ENCODE measurements at places on chromosomes 3 and 15.

GRCh38 chr15:76939715-76940114 is 8.2 kb downstream of the RCN2 start:
- no peak for DNase-seq

GRCh38 chr3:179446501-179446900 is 4.8 kb downstream of the GNB4 start:
- no peak for DNase-seq

DNA sequence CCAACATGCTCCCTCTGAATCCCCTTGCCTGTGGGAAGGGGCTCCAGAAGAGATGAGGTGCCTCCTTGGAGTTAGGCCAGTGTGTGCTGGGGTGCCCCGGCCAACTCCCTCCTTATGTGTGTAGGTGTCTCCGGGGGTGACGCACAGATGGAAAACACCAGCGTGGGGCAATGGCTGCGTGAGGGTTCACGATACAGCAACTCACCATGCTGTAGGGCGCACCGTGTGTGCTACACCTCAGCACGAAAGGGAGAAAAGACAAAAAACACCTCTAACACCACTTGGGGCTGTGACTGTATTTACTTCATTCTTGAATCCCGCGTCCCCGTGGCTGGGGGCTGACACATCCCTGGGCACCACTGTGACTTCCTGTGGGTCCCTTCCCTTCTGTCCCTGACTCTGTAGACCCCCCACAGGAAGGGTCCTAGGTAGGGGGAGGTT is 1.6 kb upstream of the CALML4 start:
- no peak for DNase-seq

GRCh38 chr3:175288621-175289020 is 429.5 kb downstream of the NAALADL2 start:
- DNase-seq, result no peak

DNA sequence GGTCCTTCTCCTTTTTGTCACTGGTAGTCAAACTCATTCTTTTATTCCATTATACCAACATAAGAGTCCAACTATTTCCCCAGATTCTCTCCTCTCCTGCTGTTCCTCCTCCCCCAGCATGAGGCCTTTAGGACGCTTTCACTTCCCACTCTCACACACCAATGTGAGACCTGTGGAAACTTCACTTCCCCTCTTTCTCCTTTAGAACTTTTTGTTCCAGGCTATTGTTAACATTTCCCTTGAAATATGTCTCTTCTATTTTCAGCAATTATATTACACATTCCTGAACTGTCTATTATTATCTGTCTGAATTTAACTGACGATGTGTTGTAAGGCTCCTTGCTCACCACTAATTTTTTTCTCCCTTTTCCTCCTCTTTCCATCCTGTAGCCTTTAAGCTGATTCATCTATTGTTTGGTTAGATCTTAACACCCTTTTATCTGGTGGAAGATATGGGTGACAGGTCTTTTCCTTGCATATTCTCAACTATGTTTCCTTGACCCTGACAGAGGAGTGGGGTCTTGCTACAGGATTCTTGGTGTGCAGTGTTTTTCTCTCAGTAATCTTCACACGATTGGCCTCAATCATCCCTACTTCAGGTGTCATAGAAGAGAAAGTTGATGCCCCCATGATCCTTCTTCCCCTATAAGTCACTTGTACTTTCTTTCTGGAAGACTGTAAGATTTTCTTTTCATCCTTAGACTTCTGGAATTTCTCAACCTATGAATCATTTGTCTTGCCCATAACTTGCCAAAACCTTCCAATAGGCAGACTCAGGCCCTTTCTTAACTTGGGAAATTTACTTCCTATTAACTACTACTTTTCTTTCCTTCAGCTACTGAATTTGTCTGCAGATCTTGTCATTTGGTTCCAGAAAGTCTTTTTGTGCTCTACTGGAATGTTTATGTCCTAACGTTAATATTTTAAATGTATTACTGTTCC is 5.9 kb downstream of the CYP19A1 start:
- no peak for DNase-seq

- DNase-seq, result peak; percentile 41
These were observed 14.5 kb upstream of the ARHGAP31 start for GRCh38 chr3:119279584-119280243.

DNA sequence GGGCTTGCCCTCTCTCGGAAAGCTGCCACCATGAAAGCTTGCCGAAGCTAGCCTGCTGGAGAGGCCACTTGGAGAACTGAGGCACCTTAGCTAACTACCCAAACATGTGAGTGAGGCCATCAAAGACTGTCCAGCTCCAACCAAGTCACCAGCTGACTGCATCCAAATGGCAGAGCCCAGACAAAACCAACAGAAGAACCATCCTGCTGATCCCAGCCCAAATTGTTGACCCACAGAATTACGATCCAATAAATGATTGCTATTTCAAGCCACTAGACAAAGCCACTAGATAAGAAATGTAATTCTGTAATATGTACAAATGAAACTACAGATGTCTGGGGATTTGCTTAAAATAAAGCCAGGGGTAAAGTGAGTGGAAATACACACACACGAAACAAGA is 109.8 kb upstream of the TRPM1 start:
- no peak for DNase-seq

DNA sequence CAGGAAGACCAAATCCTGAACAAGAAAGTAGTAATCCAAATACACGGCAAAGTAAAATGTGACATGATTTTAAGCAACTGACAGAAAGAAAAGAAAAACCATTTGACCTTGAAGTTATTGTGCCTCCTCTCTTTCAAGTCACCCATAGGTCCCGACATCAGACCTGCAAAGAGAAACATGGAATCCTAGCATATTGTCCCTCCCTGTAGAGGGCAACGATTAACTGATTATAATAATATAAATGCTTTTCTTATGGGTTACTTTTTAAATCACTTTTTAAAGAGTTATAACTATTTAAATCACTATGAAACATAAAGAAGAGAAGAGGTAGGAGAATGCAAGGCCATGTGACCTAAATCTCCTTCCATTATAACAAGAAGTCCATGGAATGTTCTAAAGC is 143.2 kb upstream of the LIPC start:
- DNase-seq, result no peak

GRCh38 chr15:81968691-81969090 is 77.1 kb downstream of the MEX3B start:
- no peak for DNase-seq

Measured in anterior cingulate cortex (tissue), 58 donors.